ENCODE measurements at places on chromosomes 3 and 15.
A peak's percentile ranks its signal among the peaks of the same experiment; 100 is the strongest.

- DNase-seq, result no peak
Observed at GRCh38 chr3:184598574-184598927, 37.0 kb downstream of the EPHB3 start.

- peak; percentile 60 for DNase-seq
Observed at GRCh38 chr3:33060609-33061337, 36.2 kb downstream of the GLB1 start.

DNA sequence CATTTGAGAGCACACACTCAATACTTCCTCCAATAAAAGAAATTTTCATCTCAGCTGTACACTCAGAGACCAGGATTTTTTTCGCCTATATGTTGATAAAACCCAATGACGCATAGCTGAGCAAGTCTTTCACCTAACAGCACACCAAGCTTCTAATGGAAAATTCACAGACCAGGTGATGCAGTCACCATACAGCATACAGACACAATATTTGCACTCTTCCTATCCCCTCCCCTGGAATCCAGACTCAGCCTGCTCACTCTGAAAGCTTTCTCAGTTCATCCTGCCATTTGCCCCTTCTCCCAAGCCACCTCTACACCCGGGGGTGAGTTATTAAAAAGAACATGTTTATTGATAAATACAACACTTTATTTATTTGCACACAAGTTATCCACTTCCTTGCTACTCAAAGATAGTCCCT lies 1.7 kb downstream of the TBC1D5 start:
- DNase-seq, result no peak

DNA sequence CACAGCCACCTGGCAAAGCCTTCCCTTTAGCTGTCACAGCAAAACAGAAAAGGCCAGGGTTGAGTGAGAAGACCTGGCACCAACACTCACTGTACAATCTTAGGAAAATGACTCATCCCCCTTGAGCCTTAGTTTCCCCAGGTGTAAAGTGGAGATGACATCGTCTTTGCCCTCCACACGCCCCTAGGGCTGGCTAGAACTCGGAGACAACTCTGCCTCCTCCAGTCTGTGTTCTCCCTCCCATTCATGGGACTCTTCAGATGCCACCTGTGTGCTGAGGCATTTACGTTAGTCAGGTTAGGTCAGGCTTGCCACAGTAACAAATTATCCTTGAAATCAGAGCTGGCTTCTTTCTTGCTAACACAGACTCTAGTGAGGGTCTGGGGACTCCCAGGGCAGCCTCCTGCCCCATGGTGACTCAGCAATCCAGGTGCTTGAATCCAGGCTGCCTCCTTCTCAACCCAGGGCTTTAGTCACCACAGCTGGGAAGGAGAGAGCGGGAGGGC lies 252.6 kb downstream of the PLCL2 start:
- no peak for DNase-seq

- no peak for DNase-seq
Observed at GRCh38 chr3:141076036-141076773, 25.1 kb downstream of the SPSB4 start.

DNA sequence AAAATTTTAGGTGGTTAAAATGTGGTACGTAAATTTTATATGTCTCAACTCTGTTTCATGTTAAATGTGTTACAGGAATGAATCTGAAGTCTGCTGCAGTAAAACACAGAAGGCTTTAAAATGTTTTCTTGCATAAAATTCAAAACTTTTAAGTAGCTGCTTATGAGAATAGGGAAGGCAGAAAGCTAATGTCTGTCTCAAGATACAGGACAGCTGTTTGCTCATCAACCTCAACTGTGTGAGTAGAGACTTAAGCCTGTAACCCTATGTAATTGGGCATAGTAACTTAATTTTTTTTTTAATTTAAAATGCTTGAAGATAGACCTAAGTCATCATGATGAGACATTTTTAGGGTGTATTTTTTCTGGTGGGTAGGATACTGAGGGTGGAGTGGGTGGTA lies 38.9 kb downstream of the ZFAND6 start:
- DNase-seq, result no peak

DNA sequence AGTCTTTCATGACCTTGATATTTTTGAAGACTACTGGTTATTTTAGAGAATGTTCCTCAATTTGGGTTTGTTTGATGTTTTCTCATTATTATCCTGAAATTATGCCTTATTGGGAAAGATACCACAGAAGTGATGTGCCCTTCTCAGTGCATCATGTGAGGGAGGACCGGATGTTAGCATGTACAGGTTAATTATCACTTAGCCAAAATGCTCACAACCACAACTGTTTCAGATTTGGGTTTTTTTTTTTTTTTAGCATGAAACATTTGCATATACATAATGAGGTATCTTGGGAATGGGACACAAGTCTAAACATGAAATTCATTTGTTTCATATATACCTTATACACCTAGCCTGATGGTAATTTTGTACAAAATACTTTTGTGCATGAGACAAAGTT lies 59.8 kb downstream of the PIK3R4 start:
- DNase-seq, result no peak

DNA sequence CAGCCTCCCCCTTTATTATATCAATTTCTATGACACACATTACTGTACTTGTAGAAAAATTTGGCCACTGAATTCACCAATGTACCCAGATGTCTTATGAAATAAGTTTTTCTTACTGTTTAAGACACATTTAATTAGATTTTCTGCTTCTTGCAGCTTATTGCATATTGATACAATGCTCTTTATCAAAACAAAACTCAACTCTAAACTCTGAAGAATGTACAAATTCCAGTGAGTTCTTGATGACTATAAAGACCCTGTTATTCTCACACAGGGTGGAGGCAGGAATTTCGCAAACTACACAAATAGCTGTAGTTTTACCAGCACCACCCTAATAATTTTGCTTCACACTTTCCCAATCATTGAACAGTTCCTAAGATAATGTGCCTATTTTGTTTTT lies 22.0 kb downstream of the CMTM6 start:
- DNase-seq, result no peak

DNA sequence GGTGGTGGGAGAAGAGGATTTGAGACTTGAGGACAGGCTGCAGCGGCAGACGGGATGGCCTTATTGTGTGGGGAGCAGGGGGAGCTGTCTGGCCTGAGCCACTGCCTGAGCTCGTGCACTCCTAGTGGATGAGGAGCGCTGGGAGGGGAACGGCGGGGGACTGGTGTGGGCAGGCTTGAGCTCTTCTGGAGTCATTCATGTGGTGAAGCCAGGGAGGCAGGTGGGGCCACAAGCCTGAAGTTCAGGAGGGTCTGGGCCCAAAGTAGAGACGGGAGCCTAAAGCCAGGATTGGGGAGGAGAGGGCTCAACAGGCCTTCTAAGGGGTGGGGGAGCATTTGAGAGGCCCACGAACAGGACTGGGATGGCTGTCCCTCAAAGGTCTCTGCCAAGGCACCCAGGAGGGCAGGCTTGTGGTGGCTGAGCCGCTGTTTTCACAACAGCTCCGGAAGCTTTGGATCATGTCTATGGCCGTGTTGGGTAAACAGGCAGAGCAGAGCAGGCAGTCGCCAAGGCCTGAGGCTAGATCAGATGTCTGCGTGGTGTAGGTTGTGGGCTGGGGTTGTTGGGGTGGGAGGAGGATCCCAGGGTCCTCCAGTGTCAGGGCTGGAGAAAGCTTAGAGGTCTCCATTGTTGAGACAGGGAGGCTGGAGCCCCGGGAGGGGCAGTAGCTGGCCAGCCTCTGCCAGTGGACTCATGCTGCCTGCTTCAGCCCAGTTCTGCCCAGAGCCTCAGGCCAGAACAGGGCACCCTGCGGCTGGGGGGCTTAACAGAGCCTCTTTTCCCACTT lies 8.2 kb downstream of the PRKCD start:
- no peak for DNase-seq
